ENCODE measurements at places on chromosomes 5 and 9.

GRCh38 chr5:116629168-116629567 lies 54.5 kb upstream of the SEMA6A start:
- H3K27ac ChIP-seq, result no peak overlapping the region
- DNase-seq, result no peak
- no peak overlapping the region for H3K4me3 ChIP-seq
- no peaks in the 10 kb centered on the region for H3K27me3 ChIP-seq

DNA sequence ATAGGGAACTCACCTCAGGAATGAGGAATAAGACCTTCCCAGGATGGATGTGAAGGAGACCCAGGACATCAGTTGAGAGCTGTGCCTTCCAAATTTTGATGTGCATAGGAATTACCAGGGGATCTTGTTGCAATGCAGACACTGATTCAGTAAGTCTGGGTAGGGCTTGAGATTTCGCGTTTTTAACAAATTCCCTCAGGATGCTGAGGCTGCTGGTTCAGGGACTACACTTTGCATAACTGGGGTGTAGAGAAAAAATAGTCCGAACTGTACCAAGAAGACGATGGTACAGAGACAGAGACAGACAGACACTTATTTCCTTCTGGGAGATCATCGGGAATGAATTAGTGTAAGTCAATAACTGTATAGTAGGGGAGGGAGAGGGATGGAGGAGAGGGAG lies 82.3 kb upstream of the FREM1 start:
- DNase-seq, result no peak
- no peaks in the 10 kb centered on the region for H3K4me1 ChIP-seq
- H3K27ac ChIP-seq, result no peak overlapping the region
- H3K4me3 ChIP-seq, result no peak overlapping the region

DNA sequence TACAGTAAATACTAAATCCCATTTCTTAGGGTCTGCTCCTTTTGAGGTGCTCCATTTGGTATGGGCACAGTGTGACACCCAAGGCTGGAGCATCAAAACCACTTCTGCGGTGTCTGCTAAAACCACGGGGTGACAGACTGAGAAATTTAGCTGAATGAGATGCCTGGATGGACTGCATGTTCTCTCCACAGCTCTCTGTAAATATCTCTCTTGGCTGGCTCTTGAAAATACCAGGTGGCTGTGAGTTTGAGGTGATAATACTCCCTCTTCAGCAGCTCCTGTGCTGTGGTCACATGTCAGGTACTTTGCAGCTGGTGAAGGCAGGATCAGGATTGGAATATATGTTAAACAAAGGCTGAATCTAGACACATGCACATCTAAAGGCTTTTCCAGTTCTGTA lies 93.7 kb upstream of the SIMC1 start:
- H3K27ac ChIP-seq, result no peak overlapping the region
- no peak overlapping the region for H3K4me3 ChIP-seq
- H3K4me1 ChIP-seq, result no peaks in the 10 kb centered on the region
- DNase-seq, result no peak
- peaks cover 77% of the 10 kb centered on the region for H3K27me3 ChIP-seq
- H3K36me3 ChIP-seq, result no peaks in the 10 kb centered on the region

GRCh38 chr9:123027517-123027916 lies 6.0 kb upstream of the GPR21 start:
- H3K27ac ChIP-seq, result no peak overlapping the region
- peaks cover 8% of the 10 kb centered on the region for H3K36me3 ChIP-seq
- no peak overlapping the region for H3K4me3 ChIP-seq
- H3K27me3 ChIP-seq, result no peaks in the 10 kb centered on the region
- DNase-seq, result no peak
- H3K4me1 ChIP-seq, result no peaks in the 10 kb centered on the region

DNA sequence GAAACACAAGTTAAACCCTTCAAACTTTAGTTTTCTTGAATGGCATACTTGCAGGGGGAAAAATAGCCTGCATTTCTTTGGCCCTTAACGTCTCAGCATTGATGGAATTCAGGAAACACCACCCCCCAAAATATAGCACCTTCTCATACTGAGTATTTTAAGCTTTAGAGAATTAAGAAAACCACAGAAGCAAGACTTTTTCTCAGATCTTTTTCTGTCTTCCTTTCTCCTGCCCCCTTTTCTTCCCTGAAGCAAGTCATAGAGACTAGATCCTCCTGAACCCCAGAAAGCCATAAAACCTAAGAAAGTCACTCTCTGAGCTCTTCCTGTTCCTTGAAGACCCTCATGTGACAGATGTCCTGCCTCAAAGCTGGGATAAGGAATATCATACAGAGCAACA lies 1069.9 kb downstream of the EFNA5 start:
- H3K27ac ChIP-seq, result no peak overlapping the region
- no peak for DNase-seq
- no peaks in the 10 kb centered on the region for H3K27me3 ChIP-seq
- H3K36me3 ChIP-seq, result no peaks in the 10 kb centered on the region
- H3K4me3 ChIP-seq, result no peak overlapping the region

All from Calu3 (cell line).